Posterior cingulate gyrus (tissue), 11 donors: ENCODE measurements at places on chromosomes 12 and 14.
A peak's percentile ranks its signal among the peaks of the same experiment; 100 is the strongest.

- DNase-seq: no peak
These were observed 361.1 kb upstream of the ATP2B1 start for GRCh38 chr12:90069711-90070110.

- no peak for DNase-seq
These were observed 106.9 kb downstream of the RFLNA start for GRCh38 chr12:124401704-124402221.

GRCh38 chr12:14567351-14568162 lies at the start of gene PLBD1:
Gene PLBD1, minus strand, starts transcription at chr12:14567883. Its CDS starts 187 bp downstream, at chr12:14567696.
- DNase-seq: peak; percentile 22

GRCh38 chr12:6384499-6385436 lies 806 bp downstream of the LTBR start:
- DNase-seq: no peak

DNA sequence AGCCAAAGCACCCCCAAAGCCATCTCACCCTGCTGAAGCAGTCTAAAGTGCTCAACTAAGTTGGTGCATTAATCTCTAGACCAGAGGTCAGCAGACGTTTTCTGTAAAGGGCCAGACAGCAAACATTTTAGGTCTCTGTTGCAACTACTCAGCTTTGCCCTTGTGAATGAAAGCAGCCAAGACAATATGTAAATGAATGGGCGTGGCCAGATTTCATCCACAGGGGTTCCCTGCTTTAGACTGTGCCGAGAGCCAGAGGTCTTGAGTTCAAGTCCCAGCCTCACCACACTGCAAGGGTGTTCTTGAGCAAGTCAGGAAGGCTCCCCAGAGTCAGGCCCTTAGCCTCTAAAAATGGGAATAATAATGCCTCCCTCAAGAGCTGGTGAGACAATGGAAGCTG lies 166.2 kb downstream of the CHST11 start:
- no peak for DNase-seq

GRCh38 chr14:61322011-61322798 lies 826 bp downstream of the PRKCH start:
- DNase-seq: no peak

- DNase-seq: no peak
These were observed 62.0 kb downstream of the SLC25A47 start for GRCh38 chr14:100384819-100385813.

DNA sequence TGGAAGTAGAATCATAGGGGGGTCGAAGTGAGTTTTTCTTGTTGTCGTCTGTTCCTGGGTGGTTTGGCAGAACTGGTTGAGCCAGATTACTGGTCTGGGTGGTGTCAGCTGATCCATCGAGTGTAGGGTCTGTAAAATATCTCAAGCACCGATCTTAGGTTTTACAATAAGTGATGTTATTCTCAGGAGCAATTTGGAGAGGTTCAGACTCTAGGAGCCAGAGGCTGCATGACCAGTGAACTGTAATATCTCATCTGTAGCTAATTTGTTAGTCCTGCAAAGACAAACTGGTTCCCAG lies 9.7 kb upstream of the SERPINA1 start:
- DNase-seq: no peak

- no peak for DNase-seq
These were observed 166.0 kb downstream of the FOXN3 start for GRCh38 chr14:89251061-89251460.

GRCh38 chr14:95341564-95341963 lies 21.9 kb upstream of the CLMN start:
- no peak for DNase-seq

DNA sequence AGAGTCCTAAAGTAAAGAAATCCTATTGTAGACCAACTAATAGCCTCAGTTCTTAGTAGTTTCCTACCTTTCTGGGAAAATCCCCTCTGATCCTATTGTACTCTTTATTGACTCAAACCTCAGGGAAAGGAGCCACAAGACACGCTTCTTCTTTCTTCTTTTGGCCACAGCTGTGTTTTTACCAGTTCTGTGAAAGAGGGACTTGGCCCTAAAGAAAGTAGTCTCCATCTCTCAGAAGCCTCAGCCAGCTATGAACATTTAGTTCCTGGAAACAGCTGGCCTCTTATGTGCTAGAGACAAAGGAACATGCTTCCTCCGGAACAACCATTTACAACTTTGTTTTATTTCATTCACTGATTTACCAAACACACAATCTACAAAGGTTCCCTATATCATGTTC lies 66.1 kb upstream of the ARID2 start:
- DNase-seq: no peak

DNA sequence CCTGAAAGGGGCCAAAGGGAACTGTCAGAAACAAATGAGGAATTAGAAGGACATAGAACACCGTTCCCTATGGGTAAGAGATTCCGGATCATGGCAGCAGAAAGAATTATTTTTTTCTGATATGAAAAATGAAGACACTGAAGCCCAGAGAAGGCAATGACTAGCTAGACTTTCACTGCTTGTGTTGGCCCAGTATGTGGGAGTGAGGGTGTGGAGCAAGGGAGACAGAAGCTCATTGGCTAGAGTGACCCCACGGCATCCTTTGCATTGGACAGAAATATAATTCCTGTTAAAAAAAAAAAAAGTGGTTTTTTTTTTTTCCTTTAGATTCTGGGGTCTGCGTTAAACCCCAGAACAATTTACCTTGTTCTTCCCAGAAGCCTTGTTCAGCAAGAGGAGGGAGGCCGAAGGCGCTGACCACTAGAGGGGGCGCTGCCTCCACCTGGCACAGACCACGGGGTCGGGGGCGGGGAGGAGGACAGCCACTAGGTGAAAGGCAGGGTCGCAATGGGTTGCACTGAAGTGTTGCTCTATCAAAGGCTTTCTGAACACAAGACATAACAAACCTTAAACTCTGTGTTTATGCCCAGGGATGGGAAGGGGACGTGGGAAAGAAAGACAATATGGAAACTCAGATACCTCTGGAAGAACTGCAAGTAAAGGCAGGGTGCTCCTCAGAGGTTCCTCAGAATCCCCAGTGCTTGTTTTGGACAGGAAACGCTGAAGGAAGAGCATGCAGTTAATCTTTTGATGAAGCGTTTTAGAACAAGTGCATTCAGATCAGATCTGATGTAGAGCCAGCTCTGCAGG lies 156.8 kb downstream of the KCNA5 start:
- DNase-seq: no peak

DNA sequence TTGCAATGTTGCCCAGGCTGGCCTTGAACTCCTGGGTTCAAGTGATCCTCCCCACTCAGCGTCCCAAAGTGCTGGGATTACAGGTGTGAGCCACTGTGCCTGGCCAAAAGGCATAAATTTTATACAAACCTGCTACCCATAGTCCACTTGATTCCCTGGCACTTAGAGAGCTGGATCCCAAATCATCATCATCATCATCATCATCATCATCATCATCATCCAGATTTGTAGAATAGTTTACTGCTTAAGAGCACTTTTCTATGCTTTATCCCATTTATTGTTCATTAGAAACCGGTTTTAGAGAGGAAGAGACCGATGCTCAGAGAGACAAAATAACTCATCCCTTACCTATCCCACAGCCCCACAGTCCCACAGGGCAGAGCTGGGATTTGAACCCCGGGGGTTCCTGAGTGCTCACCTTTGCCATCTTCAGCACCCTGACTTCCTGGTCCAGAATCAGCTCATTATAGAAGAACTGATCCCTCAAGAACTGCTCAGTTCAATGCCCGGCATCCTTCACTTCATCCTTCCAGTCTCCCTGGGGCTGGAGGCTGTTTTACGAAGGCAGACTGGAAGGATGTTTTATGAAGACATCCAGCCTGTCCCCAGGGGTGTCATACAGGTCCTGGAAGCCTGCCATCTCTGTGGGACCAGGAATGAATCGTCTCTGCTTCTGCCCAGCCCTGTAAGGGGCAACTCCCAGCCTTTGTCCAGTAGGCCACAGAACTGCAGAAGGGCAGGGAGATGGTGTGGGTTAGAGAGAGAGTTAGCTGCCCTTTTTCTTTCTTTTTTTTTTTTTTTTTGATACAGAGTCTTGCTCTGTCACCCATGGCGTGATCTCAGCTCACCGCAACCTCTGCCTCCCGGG lies 20.2 kb upstream of the OASL start:
- no peak for DNase-seq

- no peak for DNase-seq
These were observed 249.7 kb upstream of the AVPR1A start for GRCh38 chr12:63400718-63401117.

- DNase-seq: no peak
These were observed 151.1 kb upstream of the FKBP4 start for GRCh38 chr12:2643576-2644135.

DNA sequence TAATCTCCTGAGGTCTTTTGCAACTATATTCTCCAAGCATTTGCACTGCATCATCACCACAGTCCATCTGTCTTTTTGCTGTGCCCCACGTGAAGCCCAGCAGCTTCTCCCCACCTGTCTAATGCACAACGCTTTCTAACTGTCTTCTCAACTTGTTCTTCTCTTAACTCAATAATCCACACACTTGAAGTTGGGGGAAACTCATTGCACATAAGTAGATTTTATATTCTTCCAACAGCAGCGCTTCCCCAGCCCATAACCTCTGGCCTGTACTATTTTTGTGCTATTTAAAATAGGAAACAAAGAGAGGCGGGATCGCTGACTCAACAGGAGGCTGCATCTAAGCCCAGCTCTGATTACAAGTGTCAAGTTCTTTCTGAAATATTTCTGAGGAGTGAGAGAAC lies 226.7 kb downstream of the GXYLT1 start:
- DNase-seq: no peak

- DNase-seq: no peak
These were observed 1077.6 kb upstream of the FOXG1 start for GRCh38 chr14:27688841-27689444.

GRCh38 chr14:55127460-55127951 lies 1.5 kb upstream of the LGALS3 start:
- DNase-seq: no peak

GRCh38 chr14:88519907-88520306 lies 34.9 kb downstream of the PTPN21 start:
- DNase-seq: no peak

GRCh38 chr12:3704512-3705353 lies 48.2 kb downstream of the CRACR2A start:
- DNase-seq: no peak

DNA sequence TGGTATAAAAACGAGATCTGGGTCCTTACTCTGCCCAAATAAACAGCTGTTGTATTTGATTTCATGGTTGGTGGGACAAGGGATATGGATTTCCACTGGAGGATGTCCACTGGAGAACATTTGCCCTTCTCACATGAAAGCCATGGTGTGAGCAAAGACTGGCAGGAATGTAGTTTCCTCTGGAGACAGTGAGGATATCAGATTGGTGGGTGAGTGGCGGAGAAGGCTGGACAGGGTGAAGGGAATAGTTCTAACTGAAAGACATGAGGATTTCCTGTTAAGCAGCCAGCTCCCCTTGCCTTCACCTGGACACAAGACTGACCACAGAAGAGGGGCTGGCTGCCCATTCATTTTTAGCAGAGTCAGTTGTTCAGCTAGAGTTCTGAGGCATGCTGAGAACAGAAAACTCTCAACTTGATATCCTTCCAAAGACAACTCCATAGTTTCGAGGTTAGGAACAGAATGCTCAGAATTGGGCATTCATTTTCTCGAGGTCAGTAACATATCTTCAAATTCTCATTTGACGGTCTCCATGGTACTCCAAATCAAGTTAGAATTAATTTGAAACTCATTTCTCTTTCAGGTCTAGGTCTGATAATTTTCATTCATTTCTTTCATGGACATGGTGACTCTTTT lies 365.7 kb downstream of the LRIG3 start:
- DNase-seq: no peak

DNA sequence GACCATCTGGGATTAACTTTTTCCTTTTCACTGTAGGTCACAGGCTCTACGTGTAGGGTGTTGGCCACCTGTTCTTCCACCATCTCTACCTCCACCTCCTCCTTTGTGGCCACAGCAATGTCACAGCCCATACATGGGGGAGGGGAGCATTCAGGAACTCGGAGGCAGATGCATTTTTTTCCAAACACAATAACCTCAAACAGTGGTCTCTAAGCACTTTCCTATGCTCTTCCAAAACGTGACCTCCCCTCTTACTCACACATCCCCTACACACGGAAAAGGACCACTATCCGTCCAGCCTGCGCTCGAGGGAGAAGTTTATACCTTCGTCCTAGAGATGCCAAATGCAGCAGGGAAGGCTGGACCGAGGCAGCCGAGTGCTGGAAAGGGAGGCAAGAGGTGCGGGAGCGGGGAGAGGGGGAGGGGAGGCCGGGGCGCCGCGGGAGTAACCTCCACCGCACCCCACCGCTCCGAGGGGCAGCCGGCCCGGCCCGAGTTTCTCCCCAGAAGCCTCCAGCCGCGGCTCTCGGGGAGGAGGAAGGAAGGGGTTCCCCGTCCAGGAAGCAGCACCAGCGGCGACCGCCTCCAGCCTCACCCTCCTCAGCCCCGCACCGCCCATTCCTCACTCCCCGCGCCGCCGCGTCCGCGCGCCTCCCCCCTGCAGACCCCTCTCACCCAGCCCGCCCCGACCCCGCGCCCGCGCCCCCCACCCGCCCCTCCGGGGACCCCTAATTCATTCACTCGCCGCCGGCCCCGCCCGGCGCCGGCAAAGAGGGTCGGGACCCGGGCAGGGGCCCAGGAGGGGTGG lies 594 bp downstream of the KRAS start:
- DNase-seq: peak; percentile 38

DNA sequence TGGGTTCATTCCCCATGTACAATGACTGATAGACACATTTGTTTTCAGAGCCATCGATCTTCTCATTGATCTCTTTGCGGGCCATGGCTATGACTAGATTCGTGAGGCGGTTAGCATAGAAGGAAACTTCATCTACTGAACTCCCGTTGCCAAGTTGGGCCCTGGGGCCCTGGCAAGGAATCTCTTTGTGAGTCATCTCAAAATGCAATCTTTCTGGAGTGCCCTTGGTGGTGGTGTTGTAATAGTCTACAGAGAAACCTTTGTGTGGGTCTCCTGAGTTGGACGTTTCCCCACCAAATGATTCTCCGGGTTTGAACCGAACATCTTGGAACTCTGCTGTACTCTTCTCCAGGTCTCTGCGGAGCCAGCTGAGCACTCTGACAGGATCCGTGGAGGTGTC lies 20.4 kb downstream of the AKAP3 start:
- DNase-seq: no peak

GRCh38 chr12:50387972-50388478 lies 8.4 kb downstream of the FAM186A start:
- no peak for DNase-seq

DNA sequence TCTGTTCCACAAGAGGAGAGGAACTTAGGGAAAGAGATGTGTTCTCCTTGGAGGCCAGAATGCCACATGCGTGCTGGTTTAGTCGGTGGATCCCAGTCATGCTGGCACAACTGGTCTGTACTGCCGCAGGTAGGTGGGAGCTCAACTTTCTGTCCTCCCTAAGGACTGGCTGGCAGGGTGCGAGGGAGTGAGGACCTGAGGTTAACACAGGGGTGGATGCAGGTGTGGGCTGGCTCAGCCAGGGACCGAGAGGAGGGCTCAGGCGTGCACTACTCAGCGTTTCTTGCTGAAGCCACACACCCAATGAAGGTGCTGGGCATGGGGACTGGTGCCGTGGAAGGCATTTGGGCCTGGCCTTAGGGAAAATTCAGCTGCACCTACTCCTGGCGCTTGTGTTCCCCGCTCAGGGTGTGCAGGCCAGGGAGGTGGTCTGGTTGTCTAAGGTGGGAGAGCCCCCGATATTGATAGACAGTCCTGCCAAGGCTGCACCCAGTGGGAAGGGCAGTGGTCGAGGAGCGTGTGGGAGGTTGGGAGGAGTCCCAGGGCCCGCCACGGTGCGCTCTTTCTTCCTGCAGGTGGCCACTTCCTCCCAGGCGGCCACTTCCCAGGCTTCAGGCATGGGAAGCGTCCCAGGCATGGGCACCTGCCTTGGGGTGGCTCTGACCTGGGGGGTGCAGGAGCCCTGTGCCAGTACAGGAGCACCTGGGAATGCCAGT lies 138.4 kb downstream of the ADGRD1 start:
- peak; percentile 73 for DNase-seq
